ENCODE measurements at places on chromosomes 5 and 9. TPM values are rescaled to one million over a fixed set of nuclear protein-coding genes. Genes with fewer than 3 reads are reported as not detected.

DNA sequence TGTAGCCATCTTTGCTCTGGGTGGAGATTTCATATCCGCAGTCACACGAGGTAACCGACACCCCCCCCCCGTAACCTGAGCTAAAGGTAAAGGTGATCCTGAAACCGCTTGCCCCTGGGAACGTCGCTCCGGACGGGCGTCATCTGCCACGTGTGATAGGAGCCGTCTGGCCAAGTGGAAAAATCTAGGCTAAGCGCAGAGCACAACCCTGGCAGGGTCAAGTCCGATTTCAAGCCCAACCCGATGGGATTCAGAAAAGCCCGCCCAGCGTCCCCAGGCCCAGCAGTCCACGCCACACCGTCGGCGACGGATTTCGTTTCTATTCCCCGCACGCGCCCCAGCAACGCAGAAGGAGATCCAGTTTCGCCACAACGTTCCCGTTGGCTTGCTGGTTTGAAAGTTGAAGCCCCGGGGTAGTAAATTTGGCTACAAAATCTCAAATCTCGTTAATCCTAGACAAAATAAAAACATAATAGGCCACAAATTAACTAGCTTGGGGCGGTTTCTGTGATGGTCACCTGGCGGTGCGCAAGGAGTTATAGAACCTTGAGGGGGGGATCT, 32.4 kb upstream of the NFIB start:
- no peak for DNase-seq

GRCh38 chr5:108561416-108562204, 179.7 kb upstream of the FBXL17 start:
- DNase-seq: no peak

- DNase-seq: no peak
Measured at GRCh38 chr5:57258052-57258451, 84.2 kb downstream of the GPBP1 start.

DNA sequence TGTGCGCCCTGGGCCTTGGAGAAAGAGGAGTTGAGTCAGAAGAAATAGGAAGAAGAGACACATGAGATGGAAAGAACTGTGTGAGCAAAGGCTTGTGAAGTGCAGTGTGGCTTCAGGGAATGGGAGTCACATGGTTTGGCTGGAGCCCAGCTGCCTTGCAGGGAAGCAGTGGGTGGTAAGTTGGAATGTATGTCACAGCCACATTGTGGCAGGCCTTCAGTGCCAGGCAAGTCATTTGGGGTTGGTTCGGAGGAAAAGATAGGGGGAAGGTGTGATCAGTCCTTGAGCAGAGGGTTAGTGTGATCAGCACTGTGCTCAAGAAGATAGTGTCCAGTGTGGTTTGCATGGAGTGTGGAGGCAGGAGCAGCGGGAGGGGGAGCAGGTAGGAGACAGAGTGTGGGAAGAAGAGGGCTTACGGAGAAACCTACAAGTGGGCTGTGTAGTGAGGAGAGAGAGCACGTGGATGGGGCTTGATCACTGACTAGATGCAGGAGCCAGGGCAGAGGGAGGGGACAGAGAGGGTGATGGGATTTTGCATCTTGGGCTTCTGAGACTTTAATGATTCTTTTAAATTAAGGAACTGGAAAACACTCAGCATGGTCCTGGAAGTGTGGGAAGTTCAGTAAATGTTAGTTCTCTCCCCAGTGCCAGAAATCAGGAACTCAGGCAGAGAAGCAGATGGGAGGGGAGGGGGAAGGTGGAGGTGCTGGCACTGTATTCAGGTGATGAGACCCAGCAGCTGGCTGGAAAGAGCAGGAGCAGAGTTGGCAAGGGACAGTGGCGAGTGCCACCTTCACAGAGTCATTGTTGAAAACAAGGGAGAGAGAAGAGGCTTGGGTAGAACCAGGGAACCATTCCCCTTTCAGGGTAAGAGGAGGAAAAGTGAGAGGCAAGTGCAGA, 46.6 kb downstream of the ARHGAP26 start:
- peak; percentile 71 for DNase-seq

DNA sequence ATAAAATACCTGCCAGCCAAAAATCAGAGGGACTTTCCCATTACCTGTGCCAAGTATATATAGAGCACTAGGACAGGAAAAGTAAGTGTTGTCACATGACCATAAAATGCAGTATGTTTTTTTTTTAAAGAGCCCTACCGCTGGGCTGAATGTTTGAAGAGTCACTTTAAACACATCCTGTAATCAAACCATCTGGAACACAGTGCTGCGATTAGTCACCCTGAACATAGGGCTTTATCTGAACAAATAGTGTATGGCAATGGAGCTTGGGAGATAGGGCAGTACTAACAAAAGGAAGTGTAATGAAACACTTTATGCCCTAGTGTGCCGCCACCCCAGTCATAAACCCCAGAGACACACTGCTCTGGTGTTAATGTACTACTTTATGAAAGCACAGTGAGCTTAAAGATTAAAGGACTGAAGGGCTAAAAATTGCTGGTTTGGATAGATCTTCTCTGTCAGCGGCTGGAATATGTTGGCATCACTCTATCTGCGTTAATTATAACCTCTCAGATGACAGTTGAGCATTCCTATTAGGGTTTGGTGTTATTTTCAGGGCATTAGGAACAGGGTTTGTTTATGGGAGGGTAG, 90.4 kb downstream of the ZNF608 start:
- peak; percentile 87 for DNase-seq

The GPR107 gene
- 0.17 TPM for total RNA-seq

The LRSAM1 gene
- 9.6 TPM for total RNA-seq
